Cerebellum (tissue), 4 donors: ENCODE measurements at places on chromosomes 12 and 14. TPM values are rescaled to one million over a fixed set of nuclear protein-coding genes. Genes with fewer than 3 reads are reported as not detected.

RPGRIP1 gene
- 6.0 TPM for total RNA-seq

DNA sequence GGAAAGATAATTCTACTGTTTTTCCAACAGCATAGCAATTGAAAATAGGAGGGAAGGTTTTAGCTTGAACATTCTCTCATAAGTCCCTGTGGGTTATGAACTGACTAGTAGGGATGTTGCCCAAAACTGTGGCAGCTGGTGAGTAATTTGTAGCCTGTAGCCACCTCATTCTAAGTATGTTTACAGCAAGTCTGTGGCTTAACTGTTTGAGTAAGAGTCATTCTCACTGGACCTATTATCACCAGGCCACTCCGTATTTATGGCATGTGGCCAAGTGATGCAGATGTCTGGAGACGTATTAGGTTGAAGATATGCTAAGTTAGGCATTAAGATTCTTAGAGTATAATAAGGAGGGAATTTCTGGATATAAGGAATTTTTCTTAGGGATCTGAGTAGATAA is 458.3 kb downstream of the ETNK1 start:
- no peak for DNase-seq

GRCh38 chr12:122981036-122981471 is 573 bp downstream of the ARL6IP4 start:
- DNase-seq, result no peak

TMTC2 gene
- 127 TPM for total RNA-seq

DNA sequence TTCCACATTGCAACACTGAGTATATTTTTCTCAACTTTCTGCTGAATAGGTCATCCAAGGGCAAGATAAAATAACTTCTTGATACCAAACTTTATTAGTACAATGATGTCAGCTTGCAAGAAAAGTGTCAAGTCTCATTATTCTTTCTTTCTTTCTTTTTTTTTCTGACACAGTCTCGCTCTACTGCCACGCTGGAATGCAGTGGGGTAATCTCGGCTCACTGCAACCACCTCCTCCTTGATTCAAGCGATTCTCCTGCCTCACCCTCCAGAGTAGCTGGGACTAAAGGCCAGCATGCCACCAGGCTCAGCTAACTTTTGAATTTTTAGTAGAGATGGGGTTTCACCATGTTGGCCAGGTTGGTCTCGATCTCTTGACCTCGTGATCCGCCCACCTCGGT is 523.4 kb downstream of the FSCB start:
- DNase-seq, result no peak

- no peak for DNase-seq
Observed at GRCh38 chr14:65239143-65239937, 137.0 kb upstream of the MAX start.

STAT2 gene
- 79.8 TPM for total RNA-seq
